ENCODE measurements at places on chromosomes 6 and 20.

GRCh38 chr6:9437836-9438235 lies 977.0 kb downstream of the TFAP2A start:
- no peak for DNase-seq

DNA sequence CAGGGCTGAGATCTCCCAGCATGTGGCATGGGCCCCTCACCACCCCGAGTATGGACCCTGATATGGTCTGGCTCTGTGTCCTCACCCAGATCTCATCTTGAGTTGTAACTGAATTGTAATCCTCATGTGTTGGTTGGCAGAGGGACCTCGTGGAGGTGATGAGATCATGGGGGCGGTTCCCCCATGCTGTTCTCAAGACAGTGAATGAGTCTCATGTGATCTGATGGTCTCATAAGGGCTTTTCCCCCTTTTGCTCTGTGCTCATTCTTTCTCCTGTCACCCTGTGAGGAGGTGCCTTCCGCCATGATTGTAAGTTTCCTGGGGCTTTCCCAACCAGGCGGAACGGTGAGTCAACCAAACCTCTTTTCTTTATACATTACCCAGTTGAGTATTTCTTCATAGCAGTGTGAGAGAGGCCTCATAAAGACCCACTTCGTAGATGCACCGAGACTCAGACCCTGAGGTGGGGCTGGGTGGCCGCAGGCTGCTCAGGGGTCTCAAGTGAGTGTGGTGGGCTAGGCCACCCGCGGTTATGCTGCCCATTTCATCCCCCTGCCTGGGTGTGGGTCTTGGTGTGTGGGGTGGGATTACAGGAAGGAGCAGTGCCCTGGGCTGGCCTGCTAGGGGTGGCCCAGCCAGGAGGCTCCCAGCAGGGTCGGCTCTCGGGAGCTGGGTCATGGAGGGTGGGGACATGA lies 26.2 kb upstream of the GATA5 start:
- peak; percentile 98 for DNase-seq

DNA sequence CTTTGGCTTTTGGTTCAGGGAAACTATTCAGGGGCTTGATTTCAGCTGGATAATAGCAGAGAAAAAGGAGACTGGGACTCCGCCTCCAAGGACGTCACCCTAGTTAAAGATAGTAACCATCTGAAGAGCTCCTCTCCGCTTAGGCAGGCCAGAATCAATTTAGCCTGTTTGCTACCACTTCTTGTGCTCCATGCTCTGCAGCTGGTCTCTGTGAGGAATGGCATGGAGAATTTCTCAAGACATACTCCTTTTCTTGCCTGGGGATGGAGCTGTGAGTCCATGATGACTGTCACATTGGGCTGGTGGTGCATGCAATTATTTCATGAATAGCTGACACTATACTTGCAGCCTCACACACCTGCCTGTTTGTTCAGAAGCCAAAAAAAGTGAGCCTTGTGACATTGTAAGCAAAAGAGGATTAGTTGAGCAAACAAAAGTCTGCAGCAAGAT lies 61.4 kb downstream of the TXLNB start:
- DNase-seq, result no peak

- no peak for DNase-seq
These were observed 203.0 kb upstream of the PCSK2 start for GRCh38 chr20:17023806-17024205.

- no peak for DNase-seq
These were observed 148.1 kb downstream of the ZFAND3 start for GRCh38 chr6:37967651-37968050.

DNA sequence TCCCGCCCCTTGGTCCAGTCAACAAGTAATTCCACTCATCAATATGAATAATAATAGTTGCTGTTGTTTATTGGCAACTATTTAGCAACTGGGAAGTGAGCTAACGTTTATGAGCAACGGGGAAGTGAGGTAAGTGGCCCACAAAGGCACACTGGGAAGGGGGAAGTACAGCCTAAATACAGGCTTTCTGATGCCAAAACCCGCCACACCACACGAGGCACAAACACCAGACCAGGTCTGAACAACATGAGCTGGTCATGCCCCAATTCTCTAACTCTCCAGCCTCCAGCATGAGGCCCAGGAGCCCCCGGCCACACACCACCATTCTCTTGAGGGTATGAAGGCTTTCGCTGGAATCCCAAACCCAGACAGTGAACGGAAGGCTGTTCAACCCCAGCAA lies 50.8 kb downstream of the PREX1 start:
- DNase-seq, result no peak

Data from epithelial cell of proximal tubule (primary cell).